ENCODE measurements at places on chromosomes 4 and X. TPM values are rescaled to one million over a fixed set of nuclear protein-coding genes. Genes with fewer than 3 reads are reported as not detected.

IRS4 gene
- 0.36 TPM for total RNA-seq

ADGRA3 gene
- total RNA-seq: 73.8 TPM

MAGEA12 gene
- not detected for total RNA-seq

PPARGC1A gene
- 2.8 TPM for total RNA-seq
